Effector memory CD4-positive, alpha-beta T cell (primary cell): ENCODE measurements at places on chromosomes 5 and 9.
A peak's percentile ranks its signal among the peaks of the same experiment; 100 is the strongest.

GRCh38 chr5:179225387-179225786 is 119.9 kb downstream of the ADAMTS2 start:
- DNase-seq: no peak

GRCh38 chr9:34592895-34593601 is 3.5 kb upstream of the CNTFR start:
- no peak for DNase-seq

DNA sequence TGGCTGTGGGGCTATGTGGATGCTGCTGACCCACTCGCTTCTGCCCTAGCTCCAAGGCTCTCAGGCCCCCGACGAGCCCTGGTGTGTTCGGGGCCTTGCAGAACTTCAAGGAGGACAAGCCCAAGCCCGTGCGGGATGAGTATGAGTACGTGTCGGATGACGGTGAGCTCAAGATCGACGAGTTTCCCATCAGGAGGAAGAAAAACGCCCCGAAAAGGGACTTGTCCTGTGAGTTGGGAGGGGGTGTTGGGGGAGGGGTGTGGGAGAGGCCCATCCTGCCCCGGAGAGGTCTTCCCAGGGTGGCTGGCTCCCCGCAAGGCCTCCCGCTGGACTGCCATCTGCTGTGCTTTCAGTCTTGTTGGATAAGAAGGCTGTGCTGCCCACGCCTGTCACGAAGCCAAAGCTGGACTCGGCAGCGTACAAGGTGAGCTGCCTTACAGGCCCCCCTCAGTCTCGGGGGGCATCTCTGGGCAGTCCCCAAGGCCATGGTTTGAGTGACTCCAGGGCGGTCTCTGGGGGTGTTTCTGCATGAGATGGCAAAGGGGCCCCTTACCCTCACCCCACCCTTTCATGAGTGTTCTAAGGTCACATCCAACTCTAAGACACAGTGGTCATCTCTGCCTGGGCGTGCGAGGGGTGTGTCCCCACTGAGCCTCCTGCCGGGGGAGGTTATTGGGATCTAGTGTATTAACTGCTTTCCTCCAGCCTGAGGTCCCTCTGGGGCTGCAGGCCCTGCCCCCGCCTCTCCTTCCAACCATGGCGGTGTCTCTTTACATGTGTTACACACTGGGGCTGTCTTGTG is 89.5 kb downstream of the PHF2 start:
- DNase-seq: no peak

DNA sequence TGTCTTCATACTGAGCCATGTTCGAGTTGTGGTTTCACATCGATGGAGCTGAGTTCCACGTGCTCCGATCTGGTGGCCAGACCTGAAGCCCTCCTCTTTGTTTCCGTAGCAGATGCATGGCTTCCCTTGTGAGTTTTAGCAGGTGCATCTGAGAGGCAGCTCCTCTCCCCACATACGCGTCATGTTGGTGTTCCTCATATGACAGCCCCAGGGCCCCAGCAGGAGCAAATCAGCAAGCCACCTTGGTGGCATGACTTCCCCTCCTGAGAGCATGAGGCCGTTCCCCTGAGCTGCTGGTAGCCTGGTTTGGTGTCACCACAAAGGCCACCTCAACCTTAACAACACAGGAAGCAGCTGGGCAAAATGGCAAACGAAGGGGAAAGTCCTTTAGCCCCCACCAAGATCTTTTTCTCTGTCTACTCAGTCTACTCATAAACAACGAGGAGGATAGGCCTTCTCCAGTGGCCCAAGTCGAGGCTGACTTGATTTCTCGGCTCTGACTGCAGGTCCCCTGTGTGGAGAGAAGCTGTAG is 5.9 kb downstream of the CYFIP2 start:
- peak; percentile 81 for DNase-seq

DNA sequence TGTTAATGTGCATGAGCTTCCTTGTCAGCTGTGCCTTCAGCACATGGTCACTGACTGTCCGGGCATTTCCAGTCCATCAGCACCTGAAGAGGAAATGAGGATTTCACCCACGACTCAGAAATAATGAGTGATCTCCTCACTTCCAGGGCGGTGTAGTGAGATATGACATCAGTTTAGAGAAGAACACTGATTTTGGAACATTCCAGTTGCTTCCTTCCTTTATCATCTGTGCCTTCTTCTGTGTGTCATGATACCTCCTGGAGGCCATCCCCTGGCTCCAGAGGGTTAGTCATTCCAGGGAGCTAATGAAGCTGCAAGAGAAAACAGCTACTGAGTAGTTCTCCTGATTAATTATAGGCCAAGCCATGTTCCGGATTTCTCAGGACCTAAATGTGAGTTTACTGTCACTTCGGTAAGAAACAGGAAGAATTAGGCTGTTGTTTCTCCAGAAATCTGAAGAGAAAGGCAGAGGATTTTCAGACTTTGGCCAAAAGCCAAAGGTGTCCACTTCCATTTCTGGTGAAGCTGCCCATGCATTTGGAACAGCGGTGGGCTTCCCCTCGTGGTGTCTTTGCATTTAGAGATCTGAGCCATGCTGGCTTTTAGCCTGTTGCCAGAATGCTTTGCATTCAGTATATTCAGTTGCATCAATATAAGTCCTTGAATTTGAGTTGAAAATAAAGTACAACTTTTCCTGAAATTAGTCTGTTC is 161.3 kb upstream of the OTULINL start:
- DNase-seq: no peak

GRCh38 chr9:79408200-79408599 is 163.6 kb upstream of the TLE4 start:
- DNase-seq: no peak

DNA sequence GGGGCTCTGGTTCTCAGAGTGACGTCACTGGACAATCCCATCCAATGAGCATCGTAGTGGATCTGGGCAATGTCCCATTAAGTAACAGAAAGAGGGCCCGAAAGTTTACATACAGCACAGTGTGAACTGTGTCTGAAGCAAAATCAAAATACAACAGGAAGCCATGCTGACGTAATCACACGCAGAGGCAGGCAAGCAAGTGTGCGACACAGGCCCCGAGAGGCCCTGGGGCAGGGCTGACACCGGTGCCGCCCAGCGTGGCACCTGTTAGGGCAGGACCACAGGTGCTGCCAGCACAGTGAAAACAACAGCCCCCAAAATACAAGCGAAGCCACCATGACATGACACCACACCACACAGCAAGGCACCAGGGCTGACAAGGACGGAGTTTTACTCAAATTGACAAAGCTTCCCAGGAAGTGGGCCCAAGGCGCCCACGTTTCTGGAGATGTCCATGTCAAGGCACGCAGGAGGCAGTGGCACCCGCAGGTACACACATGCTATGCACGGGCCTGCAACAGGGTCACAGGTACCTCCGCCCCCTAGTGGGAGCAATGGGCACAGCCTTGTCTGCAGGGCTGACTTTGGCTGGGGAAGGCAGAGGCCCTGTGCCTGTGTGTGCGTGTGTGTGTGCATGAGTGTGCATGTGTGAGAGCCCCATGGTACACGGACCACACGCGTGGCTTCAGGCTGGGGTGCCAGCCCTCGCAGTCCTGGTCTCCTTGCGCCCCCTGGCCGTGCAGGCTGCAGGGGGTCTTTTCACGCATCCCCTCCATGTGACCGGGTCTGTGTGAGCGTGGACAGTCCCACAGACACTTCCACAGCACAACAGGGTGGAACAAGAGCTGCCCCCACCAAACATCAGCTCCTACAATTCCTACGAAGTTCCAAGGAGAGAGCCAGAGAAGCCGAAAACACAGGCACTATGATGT is 19.6 kb downstream of the QSOX2 start:
- DNase-seq: peak; percentile 52

GRCh38 chr5:87268970-87269377 is 1.3 kb downstream of the RASA1 start:
- no peak for DNase-seq
